Non-pigmented ciliary epithelial cell (primary cell): ENCODE measurements at places on chromosomes 1 and 21.

GRCh38 chr1:156608981-156609380 is 7.7 kb upstream of the GPATCH4 start:
- no peak for DNase-seq

- DNase-seq: no peak
Measured at GRCh38 chr1:31781756-31782371, 17.7 kb upstream of the ADGRB2 start.

DNA sequence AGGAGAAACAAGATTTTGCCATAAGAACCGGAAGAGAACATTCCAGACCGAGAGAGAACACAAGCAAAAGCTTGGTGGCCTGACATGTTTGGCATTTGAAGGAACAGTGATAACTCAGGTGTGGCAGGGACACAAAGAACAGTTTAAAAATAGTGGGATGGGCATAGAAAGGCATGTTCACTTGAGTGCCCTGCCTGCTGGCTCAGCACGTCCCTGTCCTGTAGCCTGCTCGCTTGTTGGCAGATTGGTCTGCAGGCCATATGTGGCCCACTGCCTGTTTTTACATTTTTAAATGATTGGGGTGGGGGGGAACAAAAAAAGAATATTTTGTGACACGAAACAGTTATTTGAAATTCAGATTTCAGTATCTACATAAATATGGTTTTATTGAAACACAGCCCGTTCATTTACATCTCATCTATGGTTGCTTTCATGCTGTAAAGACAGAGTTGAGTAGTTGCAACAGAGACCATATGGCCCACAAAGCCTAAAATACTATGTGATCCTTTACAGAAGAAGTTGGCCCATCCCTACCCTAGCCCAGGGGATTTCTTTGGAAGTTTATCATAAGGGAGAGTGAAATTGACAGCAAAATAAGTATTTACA is 100.7 kb downstream of the RGL1 start:
- DNase-seq: no peak

DNA sequence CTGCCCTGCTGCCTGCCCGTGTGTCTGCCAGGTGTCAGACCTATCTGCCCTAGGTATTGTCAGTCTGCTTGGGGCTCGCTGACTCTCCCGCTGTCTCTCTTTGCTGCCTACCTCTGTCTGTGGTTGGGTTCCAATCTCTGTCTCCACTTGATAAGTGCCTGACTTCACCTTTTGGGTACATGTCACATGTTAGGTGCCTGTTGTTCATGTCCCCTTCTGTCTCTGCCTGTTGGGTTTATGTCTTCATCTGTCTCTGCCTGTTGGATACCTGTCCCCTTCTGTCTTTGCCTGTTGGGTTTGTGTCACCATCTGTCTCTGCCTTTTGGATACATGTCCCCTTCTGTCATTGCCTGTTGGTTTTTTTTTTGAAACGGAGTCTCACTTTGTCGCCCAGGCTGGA is 14.6 kb downstream of the RPS6KA1 start:
- no peak for DNase-seq

DNA sequence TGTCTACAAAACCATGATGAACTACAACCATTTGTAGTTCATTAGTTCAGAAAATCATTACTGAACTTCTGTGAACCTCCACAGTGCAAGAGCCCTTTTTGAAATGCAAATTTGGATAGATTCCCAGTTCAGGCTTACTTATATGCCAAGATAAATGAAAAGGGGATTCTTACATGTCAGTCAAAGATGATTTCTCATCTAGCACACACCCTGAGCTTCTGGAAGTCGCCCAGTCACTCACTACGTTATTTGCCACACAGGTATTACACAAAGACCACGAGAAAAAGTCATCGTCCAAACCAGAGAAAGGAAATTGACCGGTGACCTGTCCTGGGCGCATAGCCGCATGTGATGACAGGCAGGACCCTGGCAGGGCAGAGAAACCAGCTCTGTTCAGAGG is 41.8 kb downstream of the ETS2 start:
- no peak for DNase-seq

DNA sequence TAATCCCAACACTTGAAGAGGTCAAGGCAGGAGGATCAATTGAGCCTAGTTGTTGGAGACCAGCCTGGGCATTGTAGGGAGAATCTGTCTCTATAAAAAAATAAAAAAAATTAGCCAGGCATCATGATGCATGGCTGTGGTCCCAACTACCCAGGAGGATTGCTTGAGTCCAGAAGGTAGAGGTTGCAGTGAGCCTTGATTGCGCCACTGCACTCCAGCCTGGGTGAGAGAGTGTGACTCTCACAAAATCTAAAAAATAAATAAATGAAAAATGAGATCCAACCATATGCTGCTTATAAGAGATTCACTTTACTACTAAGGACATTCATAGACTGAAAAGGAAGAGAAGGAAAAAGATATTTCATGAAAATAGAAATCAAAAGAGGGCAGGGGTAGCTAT is 47.1 kb upstream of the HP1BP3 start:
- DNase-seq: no peak

GRCh38 chr1:12168451-12169160 is 1.8 kb downstream of the TNFRSF1B start:
- DNase-seq: no peak

DNA sequence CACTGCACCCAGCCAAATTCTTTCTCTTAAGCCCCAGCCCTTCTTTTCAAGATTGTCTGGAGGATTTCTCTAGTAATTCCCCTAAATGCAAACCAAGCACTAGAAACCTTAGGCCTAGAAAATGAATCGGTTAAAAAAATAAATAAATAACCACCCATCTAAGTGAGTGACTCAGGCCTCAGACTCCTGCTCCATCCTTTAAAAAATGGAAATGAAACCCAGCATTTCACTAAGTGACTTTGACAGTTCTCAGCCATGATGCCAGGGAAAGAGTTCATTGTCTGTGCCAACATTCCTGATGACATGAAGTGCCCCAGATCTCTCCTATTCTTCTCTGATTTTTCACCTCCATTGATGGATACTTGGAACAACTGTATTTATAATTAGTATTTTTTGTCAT is 415.2 kb upstream of the DAB1 start:
- no peak for DNase-seq

DNA sequence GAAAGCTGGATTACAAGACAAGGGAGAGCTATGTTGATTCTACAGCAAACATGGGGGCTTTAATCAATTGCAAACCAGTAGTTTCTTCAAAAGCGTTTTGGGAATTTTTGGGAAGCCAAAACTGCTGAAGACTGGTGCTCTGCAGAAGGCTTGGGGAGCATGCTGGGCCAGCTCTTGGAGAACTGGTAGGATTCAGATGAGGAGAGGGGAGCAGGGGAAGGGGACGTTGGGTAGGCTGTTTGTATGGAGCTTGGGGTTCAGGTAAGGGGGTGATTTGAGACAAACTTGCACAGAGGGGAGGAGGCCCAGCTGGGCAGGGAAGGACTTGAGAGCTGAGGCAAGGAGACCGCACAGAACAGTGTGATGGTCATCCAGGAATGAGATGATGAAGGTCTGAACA is 2.6 kb upstream of the MYOG start:
- no peak for DNase-seq

- peak; percentile 2 for DNase-seq
Measured at GRCh38 chr1:16727190-16728111, 12.9 kb upstream of the RNU1-4 start.

GRCh38 chr1:72357411-72357810 is 75.1 kb upstream of the NEGR1 start:
- DNase-seq: no peak

DNA sequence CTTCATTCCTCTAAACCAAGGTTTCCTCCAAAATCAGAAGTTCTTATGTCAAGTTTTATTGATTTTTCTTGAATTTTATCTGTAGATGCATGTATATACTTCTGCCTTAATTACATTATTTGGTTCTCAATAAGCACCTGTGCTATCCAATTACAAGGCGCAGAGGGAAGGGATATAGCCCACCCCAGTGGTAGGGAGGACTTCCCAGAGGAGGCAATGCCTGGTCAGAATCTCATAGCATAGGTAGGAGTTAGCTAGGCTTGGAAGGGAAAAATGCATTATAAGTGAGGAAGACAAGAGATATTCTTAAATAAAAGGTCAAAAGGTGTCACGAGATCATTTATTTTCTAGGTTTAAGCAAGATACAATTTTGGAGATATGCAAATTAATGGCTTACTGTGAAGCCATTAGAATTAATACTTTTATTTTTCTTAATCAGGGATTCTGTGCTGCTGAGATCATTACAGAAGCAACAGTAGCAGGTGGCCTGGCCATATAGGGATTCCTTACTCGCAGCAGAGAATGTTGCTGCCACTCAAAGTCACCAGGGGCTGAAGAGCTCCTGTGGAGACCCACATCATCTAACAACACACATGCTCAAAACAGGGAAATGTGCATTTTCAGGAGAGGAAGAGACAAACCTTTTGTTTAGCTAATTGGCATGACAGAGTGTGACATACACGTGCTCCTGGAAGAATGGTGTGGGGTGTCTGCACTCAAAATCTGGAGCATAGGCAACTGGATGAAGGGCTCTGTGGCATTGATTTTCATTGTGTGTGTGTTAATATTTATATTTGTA is 178.3 kb downstream of the ATG4C start:
- no peak for DNase-seq

DNA sequence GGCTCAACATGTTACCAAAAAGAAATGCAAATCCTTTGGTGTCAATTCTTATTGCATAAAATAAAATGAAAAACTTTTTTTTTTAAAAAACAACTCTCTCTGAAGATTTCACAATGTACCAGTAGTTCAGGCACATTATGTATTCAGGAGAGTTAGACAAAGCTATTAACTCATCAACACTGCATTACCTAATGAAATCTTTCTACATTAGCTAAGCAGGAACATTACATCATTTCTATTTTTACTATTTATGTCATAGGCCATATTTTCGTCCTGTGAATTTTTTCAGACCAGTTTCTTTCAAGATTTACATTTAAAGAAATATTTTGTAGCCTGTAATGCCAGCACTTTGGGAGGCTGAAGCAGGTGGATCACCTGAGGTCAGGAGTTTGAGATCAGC is 366.2 kb downstream of the USH2A start:
- DNase-seq: no peak

GRCh38 chr1:19220991-19221390 is 10.9 kb upstream of the UBR4 start:
- DNase-seq: no peak

DNA sequence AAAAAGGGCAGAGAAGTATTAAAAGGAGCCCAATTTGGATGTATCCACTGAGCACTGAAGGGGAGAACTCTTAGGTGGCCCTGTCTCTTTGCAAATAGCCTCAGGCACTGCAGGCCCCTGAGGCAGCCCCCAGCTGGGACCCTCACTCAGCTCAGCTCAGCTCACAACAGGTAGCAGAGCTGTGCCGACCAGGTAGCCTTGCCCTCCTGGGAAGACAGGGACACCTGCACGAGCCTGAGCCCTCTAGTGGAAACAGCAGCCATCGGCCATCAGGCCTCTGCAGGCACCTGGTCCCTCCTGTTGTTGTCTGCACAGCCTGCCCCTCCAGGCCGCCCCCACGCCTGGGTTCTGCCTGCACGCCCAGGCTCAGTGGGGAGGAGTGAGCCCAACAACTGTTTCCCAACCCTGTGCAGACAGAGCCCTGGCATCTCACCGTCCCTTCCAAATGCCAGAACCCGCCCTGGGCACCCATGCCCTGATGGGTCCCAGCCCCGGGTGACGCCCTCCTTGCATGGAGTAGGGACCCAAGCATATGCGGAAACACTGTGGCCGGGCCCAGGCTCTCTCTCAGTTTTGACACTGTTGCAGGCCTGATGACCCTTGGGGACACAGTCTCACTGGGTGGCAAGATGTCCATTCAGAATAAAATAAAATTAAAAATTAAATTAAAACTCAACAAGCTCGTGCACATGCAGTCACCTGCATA is 60.0 kb upstream of the AJAP1 start:
- no peak for DNase-seq

DNA sequence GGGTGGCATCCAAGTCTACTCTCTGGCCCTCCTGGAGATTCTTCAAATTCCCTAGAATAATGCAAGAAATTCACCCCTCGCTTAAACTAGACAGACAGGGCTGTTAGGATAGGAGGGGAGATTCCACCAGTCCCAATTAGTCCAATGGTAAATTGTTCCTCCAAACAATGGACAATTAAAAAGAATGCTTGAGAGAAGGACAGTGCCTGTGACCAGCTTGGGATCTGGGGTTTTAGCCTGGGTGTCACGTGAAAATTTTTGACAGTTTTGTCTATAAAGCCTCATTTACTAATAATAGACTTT is 177.7 kb upstream of the RAB4A start:
- DNase-seq: no peak

DNA sequence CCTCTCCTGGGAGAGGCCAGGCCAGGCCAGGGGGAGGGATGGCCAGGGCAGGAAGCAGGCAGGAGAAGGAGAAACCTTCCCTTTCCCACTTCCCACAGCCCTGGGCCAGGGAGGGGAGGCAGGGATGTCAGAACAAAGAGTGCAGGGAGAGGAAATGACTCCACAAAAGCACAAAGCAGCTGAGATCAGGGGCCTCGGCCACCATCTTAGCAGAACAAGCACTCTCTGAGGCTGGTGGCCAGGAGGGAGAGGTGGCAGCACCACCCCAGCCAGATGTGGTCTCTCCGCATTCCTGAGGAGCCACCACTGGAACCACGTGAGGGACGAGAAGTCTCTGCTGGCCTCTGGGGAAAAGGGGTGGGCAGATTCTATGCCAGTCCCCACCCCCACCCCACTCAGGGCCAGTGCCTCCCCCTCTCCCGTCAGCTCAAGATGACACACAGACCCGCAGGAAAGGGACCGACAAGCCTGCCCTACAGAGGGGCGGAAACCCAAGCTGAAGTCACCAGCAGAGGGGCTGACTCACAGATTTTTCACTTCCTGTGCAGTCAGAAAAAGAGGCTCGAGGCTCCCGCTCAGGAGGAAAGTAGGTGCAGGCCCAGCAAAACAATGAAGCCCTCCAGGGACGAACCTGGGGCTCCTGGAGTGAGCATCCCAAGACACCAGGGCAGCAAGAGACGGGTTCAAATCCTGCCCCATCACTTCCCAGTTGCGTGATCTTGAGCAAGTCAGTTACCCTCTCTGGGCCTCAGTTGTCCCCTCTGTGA is 24.1 kb upstream of the ALDH4A1 start:
- peak; percentile 88 for DNase-seq
